LNCaP clone FGC (cell line): ENCODE measurements at places on chromosomes 4 and X.

DNA sequence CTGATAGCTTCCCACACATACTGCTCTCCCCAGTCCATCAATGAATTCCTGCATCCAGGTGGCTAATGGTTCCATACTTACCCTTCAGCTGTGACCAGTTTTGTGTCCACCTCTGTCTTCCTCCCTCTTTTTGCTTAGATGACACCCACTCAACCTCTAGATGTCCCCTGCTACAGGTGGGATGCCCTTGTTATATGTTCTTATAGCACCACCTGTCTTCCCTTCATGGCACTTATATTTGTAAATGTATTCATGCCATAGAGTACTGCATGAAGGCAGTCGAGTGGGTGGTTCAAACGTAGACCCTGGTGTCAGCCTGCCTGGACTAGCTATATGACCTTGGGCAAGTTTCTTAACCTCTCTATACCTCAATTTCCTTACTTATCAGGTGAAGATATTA lies 6.5 kb upstream of the USP46 start:
- no peak for DNase-seq

GRCh38 chr4:128461291-128462102 lies 173.9 kb upstream of the PGRMC2 start:
- peak; percentile 86 for DNase-seq

GRCh38 chr4:2723751-2724150 lies 32.4 kb downstream of the TNIP2 start:
- DNase-seq, result no peak

DNA sequence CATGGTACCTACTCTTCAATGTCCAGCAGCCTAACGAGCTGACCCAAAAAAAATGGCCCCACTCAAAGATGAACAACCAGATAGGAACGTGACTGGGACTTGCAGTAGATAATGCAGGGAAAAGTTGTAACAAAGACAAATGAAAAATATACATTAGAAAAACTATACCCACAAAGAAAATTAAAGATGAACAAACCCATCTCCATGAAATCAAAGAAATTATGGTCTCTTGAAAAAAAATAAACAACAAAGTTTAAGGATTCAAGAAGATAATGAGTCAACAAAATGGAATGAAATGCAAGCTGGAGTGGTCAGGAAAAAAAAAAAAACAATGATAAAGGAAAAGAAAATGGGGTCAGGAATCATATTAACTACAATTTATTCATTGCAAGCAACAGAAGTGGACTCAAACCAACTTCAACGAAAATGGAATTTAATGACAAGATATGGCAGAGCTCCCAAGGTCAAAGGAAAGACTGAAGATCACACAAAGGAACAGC lies 309.8 kb upstream of the GALNT7 start:
- no peak for DNase-seq

DNA sequence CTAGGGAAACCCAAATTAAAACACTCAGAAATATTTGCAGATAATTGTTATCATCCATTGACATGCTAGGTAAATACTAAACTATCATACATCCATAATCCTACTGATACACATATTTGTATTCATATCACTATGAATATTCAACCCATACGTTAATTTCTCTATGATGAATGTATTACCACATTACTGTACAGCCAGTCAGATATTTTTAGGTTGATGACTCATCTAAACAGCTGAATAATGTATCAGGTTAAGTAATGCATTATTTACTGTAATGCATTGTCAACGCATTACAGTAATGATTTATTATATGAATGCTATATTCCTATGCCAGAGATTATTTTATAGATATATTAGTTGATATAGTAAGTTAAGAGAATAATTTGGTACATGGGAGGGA lies 37.1 kb downstream of the VEGFC start:
- no peak for DNase-seq

GRCh38 chrX:65750674-65751469 lies 83.4 kb downstream of the MSN start:
- DNase-seq, result no peak

DNA sequence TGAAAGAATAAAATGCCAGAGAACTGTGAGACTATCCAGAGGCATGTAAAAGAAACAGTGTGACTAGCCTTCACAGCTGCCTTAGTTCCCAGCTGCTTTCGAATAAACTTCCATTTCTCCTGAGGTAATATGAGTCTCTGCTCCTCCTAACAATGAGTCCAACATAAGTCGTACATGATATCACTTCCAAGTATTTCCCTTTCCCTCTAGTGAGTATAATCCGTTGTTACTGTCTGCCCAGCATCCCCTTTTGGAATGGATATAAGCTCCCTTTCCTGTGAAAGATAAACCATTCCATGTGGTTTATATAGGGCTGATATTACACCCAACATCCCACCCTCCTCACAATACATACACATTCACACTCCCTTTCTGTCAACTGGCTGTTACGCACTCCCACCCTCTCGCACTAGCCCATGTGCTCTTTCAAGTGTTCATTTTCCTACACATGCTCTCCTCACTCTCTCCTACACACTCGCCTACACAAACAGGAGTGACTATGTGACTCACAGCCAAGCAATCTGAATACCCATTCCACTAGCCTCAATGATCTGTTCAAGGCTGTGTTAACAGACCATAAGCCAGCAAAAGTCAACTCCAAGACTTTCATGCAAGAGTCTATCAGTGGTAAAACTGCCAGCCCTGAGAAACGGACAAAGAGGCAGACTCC lies 5.0 kb downstream of the NAF1 start:
- no peak for DNase-seq
